ENCODE measurements at places on chromosomes 2 and 18. TPM values are rescaled to one million over a fixed set of nuclear protein-coding genes. Genes with fewer than 3 reads are reported as not detected.

Gene C2orf80
- not detected for total RNA-seq

Gene PPIG
- 33.8 TPM for total RNA-seq

Gene LMAN2L
- 25.3 TPM for total RNA-seq

Gene RNU2-63P
- total RNA-seq = 51.9 TPM

Gene TMEM87B
- total RNA-seq = 38.3 TPM

Measured in nasal cavity respiratory epithelium epithelial cell of viscerocranial mucosa (primary cell).